ENCODE measurements at places on chromosomes 11 and 22. TPM values are rescaled to one million over a fixed set of nuclear protein-coding genes. Genes with fewer than 3 reads are reported as not detected.

DNA sequence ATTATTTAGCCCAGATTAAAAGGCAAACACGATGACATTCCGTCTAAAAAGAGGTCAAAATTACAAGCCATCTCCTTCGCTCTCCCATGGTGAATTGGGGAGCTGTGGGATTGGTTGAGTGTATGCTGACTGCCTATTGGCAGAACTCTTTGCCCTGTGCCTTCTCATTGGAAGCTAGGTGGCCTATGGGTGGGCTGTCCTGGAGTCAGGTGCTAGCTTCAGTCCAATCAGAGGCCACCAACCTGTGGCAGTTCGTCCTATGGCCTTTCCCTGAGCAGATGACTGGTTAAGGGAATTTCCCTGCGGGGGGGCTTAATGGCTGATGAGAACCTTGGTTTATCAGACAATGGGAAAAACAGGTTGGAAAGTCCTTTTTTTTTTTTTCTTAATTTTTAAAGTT is 3.2 kb upstream of the MTMR3 start:
- DNase-seq, result peak; percentile 48

DNA sequence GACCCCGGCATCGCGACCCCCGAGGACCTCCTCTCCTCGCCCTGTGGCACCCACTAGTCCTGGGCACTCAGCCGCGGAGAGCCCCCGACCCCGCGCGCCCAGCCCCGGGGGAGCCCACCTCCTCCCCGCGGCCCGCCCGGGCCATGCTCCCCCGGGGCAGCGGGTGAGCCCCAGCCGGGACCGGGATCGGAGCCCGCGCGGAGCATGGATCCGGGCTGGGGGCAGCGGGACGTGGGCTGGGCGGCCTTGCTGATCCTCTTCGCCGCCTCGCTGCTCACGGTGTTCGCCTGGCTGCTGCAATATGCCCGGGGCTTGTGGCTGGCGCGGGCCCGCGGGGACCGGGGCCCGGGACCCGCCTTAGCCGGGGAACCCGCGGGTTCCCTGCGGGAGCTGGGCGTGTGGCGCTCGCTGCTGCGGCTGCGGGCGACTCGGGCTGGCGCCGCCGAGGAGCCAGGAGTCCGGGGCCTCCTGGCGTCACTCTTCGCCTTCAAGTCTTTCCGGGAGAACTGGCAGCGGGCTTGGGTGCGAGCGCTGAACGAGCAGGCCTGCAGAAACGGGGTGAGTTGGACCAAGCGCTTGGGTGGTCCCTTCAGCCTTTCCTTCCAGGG is 498 bp downstream of the C2CD2L start:
- DNase-seq, result no peak

PVALB gene
- 0.75 TPM for total RNA-seq

DNA sequence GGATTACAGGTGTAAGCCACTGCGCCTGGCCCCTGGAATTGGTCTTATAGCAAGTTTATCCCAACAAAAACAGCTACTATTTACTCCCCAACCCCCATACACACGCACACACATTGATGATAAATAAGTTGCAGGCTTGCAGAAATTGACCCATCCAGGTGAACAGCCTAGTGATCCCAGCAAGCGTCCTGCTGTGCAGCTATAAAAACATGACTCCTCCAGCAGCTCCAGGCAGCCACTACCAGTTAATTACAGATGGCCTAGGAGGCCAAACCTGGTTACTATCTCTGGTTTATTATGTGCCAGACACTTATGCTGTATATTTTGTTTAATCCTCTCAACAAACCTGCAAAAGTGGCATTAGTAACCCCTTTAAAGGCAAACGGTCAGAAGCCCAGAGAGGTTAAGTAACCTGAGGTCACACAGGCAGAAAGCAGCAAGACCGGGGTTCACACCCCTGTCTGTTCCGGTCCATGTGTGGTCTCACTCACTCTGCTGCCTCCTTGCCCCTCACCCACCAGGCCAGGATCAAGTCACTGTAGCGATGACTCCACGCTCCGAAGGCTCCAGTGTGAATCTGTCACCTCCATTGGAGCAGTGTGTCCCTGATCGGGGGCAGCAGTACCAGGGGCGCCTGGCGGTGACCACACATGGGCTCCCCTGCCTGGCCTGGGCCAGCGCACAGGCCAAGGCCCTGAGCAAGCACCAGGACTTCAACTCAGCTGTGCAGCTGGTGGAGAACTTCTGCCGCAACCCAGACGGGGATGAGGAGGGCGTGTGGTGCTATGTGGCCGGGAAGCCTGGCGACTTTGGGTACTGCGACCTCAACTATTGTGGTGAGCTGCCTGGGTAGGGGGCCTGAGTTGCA is 6.6 kb downstream of the F2 start:
- no peak for DNase-seq

WNT11 gene
- 18.2 TPM for total RNA-seq

- DNase-seq, result no peak
These were observed 348.1 kb downstream of the ETS1 start for GRCh38 chr11:128239306-128239705.

C1QTNF4 gene
- total RNA-seq, result 0.43 TPM

- DNase-seq, result no peak
These were observed 24.1 kb downstream of the MS4A10 start for GRCh38 chr11:60809249-60809648.

KIF18A gene
- total RNA-seq, result 8.1 TPM
